Mucosa of descending colon (tissue), 3 donors: ENCODE measurements at places on chromosomes 3 and 15.

DNA sequence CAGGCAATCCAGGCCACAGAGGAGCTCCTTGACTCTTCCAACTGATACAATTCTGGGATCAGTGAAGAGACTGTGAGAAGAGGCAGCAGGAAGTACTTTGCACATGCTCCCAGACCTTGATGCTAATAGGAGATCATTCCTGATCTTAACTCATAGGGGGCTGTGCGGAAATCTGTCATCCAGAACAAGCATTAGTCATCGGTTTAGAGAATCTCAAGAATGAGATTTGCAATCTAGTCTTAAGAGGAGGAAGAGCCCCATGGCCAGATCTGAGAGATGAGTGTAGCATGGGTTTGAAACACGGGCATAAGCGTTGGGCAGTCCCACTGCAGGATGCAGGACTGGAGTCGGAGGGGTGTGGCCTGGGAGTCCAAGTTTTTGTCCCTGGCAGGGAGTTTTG is 1081.1 kb downstream of the NAALADL2 start:
- no peak for DNase-seq

GRCh38 chr15:59594493-59594942 is 17.1 kb upstream of the GCNT3 start:
- DNase-seq, result no peak

GRCh38 chr15:74903676-74904075 is 3.0 kb downstream of the FAM219B start:
- DNase-seq, result no peak

DNA sequence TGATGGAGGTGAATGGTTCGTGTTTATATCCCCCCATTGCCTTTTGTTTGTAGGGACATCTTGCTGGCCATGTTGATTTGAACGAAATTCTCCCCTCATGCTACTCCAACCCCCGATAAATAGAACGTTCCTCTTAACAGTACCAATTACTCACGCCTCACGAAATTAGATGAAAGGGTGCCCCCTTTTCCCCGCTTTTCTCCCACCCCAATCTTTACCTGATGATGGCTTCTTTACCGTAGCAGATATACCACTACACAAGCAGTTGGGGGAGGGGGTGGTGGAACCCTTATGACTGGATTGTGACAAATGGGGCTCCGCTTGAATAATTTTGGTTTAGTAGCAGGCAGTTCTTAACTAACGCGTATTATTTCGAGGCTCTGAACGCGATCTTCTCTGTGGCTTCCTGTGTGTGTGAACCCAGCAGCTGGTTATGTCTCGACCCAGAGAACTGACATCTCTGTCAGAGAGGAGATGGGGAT is 1.1 kb downstream of the PIAS1 start:
- no peak for DNase-seq

DNA sequence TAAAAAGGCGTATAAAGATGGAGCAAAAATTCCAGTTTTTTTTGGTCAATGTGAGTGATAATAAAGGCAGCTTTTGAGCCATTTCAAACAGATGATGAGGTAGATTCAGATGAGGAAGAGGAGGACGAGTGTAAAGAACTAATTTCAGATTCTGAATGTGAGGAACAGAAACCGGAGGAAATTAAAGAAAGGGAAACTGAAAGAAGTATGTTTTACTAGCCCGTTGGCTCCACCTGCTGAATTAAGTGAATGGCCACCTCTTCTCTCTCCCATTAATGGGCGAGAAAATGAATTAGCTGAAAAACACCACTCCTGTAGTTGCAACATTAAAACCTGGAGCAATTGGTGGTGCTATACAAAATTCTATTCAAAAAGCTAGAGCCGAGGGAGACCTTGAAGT is 55.4 kb downstream of the CYP19A1 start:
- no peak for DNase-seq

DNA sequence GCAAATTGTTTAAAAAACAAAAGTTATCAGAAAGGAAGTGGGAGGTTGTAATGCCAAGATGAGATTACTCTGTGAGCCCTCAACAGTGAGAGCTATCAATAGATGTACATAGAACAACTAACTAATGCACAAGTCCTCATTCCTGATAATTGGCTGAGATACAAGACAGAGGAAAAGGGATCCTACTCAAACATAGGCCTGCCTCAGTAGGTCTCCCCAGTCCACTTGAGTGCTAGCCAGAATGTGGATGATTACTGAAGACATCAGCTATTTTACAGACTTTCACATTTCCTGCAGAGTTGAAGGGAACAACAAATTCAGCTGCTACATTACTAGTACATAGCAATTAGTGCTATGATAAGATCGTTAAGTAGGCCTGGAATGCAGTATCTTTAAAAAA is 981.9 kb downstream of the TUSC7 start:
- DNase-seq, result no peak

GRCh38 chr3:72274493-72275330 is 489.8 kb upstream of the PROK2 start:
- peak; percentile 78 for DNase-seq

DNA sequence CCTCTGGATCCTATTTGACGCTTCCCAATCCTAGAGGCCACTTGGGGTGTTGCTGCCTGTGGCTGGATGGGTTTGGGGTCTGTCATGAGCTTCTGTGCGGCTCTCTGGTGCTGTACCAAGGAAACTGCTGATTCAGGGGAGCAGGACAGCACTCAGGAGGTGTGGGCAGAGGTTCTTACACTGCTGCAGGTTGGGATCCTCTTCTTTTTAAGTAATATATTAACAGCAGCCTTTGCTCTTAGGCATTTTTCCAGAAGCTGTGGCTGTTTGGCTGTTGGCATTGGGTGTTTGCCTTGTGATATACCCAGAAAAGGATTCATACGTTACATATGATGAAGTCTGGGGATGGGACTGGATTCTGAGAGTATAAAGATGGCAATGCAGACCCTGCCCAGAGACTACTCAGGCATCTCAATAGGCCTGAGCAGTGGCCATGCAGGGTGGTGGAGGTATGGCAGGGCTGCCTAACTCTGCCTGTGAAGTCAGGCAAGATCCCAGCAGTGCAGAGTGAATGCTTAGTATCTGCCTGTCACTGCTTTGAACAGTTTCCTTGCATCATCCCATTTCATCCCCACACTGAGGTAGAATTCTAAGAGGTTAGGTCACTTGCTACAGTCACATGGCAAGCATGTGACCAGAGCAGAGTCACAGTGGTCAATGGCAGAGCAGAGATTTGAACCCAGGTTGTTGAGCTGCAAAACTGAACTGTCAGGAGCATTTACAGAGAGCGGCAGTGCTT is 3.9 kb downstream of the ABHD6 start:
- DNase-seq, result no peak

- no peak for DNase-seq
Observed at GRCh38 chr15:57500256-57500655, 91.4 kb upstream of the MYZAP start.

- peak; percentile 94 for DNase-seq
Observed at GRCh38 chr15:26082221-26083109, 219.3 kb upstream of the ATP10A start.

DNA sequence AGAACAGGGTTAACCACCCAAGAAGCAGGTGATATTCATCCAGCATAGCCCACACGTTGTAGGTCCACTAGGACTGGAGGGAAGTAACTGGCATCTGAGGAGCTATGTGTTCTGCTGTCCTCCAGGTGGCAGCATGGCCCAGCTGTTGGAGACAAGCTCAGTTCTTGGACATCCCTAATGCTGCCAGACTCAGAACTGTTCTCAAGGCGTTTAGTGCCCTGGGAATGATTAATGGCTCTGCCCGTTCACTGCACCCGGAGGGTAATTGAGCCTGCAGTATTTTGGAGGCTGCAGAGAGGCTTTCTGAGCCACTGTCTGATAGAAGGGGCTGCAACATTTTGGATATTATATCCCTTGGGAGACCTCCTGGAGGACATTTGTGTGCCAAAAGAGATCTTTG is 521.3 kb upstream of the SEMA6D start:
- DNase-seq, result peak; percentile 64

DNA sequence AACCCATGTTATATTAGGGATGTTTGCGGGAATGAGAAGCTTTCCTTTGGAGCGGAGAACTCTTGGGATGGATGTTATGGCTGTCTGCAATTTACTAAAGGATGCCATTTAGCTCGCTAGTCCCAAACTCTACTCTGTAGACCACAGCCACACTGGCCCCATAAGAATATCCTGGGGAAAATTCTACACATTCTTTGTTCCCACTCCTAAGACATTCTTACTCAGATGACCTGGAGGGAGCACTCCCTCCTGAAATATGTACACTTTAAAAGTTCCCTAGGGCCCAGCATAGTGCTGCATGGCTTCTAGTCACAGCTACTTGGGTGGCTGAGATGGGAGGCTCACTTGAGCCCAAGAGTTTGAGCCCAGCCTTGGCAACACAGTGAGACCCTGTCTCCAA is 288.7 kb upstream of the RORA start:
- DNase-seq, result no peak

- no peak for DNase-seq
Observed at GRCh38 chr3:140205598-140205997, 270.6 kb downstream of the CLSTN2 start.

DNA sequence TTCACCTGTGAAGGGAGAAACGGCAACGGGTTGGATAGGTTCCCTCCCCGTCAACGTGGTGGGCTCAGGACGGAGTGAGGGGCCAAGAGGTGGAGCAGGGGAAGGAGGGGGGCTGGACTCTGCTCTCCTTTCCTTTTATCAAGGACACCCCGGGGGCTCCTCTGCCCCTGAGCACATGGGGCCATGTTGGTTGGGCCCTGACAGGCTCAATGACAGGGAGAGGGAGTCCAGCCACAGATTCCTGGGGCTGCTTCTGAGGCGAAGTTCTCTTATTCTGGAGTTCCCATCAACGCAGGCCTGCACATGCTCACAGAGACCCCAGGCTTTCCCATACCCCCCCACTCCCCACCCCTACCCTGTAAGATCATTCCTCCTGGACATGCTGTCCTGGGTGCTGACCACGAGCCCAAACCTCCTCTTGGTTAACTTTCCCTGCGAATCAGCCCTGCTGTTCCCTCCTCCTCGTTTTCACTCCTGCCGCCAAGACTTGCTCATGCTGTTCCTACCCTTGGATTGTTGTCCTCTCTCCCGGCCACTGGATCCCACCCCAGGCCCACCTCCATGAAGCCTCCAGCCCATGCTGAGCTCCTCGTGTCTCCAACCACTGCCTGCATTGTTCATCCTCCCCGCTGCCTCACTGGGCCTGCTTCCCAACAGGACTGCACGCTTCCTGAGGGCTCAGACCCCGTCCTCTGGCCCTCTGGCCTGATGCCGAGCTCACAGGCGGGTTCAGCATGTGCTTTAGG is 61.2 kb downstream of the SENP2 start:
- no peak for DNase-seq

DNA sequence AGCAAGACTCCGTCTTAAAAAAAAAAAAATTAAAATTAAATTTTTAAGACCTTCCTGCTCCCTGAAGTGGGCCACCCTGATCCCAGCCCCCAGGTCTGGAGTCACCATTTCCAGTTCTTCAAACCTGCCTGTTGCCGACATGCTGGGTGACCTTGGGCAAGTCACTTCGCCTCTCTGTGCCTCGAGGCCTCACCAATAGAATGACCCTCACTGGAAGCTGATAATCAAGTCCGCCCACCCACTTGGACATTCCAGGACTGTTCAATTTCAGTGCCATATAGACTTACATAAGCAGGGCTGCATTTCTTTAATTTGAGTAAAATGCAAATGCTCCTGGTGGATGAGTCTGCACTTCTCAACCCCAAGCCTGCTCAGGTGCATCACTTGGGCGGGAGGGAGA is 39.3 kb upstream of the FURIN start:
- DNase-seq, result no peak

GRCh38 chr3:149512073-149512782 is 37.7 kb downstream of the TM4SF4 start:
- peak; percentile 74 for DNase-seq

DNA sequence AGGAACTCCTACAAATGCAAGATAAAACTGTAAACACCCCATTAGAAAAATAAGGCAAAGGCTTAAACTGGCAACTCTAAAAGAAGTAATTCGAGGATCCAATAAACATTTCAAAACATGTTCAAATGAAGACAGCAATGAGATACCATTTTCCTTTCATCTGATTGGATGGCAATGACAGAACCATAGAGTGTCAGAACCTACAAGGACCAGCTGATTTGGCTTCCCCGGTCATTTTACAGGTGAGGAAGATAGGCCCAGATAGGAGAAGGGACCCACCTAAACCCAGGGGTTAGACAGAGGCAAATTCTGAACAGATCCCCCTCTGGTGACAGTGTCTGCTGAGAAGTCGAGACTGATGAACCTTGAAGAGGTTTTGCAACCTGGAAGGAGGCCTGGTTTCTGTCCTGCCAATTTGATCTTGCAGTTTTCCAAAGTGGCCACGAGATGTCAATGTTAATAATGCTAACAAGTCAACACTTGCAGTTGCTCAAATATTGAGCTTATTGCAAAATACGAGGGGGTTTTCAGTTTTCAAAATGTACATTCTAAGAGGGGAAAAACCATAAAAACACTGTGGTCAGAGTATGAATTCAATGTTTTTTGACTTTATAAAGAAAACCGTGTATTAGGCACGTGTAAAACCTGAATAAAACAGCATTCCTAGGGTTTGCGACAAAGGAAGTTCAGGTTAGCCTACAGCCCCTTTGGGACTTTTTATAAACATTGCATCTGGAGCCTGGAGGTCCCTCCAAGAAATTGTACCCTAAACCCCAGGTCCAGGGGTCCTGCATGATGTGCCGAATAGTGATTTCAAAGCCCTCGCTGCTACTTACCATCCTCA is 21.5 kb downstream of the CFAP161 start:
- DNase-seq, result no peak

- peak; percentile 27 for DNase-seq
Observed at GRCh38 chr15:72958634-72959033, 93.6 kb upstream of the NEO1 start.

DNA sequence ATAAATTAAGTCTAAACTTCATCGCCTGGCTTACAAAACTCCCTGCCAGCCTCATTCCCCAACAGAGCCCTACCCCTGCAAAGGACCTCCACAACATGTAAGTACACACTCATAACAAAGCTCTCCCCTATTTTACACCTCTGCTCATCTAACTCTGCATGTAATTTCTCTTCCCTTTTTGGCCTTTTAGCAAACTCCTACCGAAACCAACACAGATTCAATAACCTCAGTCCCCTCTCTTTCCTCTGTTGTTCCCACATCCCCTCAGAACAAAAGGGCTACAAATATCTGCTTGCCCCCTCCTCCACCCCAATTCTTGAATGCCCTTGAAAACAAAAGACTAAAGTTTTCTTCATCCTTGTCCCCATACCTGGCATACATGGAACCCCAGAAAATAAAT is 662 bp downstream of the UBL7 start:
- no peak for DNase-seq

- no peak for DNase-seq
Observed at GRCh38 chr3:179608931-179609720, 4.5 kb downstream of the NDUFB5 start.

- no peak for DNase-seq
Observed at GRCh38 chr15:87736891-87737389, 519.6 kb downstream of the NTRK3 start.

DNA sequence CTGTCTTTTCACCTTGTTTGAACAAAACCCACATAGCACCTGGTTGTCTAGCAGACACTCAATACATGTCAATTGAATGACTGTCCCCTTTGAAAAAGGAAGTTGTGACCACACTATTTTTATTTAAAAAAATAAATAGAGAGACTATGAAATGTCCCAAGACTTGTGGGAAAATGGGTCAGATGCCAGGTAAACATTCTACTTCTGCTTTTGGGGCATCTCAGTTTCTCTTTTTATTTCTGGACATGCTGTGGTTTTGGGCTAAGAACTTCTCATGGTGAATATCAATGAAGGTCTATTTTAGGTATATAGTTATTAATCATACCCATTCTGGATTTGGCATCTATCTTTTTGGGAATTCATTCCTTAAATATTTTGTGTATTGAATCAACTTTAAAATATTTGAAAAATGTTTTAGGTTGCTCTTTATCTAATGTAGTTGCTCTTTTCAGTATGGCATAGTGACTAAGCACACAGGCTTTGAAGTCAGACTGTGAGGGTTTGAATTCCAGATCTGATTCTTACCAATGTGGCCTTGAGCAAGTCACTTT is 4.4 kb downstream of the TMEM45A start:
- no peak for DNase-seq
